Breast epithelium (tissue), 4 donors: ENCODE measurements at places on chromosomes 4 and X. TPM values are rescaled to one million over a fixed set of nuclear protein-coding genes. Genes with fewer than 3 reads are reported as not detected.

The ADGRG4 gene
- under 0.01 TPM for total RNA-seq

The KANTR gene
- total RNA-seq = 29.8 TPM

The GLRA3 gene
- 9.1 TPM for total RNA-seq

The ADRA2C gene
- total RNA-seq = 6.9 TPM

The GPC3 gene
- 29.7 TPM for total RNA-seq

The ASB5 gene
- not detected for total RNA-seq

The CXorf65 gene
- not detected for total RNA-seq

The ARHGEF6 gene
- 43.6 TPM for total RNA-seq

The YIPF6 gene
- 25.3 TPM for total RNA-seq

The CDX4 gene
- total RNA-seq = not detected

The SSX3 gene
- total RNA-seq = not detected

The BEX1 gene
- 0.66 TPM for total RNA-seq

The SLC25A4 gene
- 19.3 TPM for total RNA-seq

The PITX2 gene
- 2.6 TPM for total RNA-seq

The LRRC66 gene
- 0.33 TPM for total RNA-seq

The PSAPL1 gene
- total RNA-seq = not detected

The MAGEC2 gene
- total RNA-seq = not detected

The GLUD2 gene
- 4.0 TPM for total RNA-seq

The MXRA5 gene
- 2.9 TPM for total RNA-seq

The OTUD4 gene
- total RNA-seq = 22.9 TPM

The CT55 gene
- not detected for total RNA-seq

The GPR50 gene
- not detected for total RNA-seq

The PCDH18 gene
- total RNA-seq = 34.2 TPM

The ZMYM3 gene
- total RNA-seq = 17.6 TPM
